ENCODE measurements at places on chromosomes 12 and 14.

DNA sequence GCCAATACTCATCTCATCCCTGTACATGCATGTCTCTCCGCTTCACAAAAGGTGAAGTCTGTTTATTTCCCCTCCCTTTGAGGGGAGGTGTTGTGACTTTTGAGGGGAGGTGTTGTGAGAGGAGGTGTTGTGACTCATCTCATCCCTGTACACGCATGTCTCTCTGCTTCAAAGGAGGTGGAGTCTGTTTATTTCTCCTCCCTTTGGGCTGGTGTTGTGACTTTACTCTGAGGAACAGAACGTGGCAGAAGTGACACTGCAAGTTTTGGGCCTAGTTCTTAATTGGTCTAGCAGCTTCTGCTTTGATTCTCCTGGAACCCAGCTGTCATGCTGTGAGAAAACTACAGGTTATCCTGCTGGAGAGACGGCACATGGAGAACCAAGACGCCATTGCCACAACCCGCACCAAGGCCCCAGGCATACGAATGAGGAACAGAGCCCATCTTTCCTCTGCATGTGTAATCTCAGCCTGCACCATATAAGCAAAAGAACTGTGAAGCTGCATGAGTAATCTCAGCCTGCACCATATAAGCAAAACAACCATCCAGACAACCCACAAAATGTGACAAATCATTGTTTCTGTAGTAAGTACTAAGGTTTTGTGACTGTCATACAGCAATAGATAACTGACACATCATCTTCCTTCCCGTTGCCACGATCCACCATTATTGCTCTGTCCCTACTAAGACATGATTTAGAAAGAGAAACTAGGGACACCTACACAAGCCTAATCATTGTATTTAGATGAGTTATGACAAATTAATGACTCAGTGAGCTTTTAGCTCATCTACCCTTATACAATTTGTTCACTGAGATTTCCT lies 30.0 kb downstream of the GALNT4 start:
- DNase-seq, result no peak

DNA sequence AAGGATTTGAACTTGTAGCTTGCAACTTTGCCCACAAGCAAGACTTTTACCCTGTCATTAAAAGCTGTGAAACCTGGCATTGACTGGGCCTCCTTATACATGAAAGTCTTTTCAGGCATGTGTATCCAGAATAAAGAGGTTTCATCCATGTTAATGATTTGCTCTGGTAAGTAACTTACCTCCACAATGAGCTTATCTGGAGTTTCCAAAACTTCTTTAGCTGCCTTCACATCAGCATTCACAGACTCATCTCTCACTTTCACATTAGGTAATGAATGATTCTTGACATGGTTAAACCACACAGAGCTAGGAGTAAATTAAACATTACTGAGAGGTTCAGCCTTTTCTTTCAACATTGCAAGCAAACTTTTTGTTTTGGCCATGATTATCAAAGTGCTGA lies 234.4 kb upstream of the CLEC14A start:
- DNase-seq, result no peak

DNA sequence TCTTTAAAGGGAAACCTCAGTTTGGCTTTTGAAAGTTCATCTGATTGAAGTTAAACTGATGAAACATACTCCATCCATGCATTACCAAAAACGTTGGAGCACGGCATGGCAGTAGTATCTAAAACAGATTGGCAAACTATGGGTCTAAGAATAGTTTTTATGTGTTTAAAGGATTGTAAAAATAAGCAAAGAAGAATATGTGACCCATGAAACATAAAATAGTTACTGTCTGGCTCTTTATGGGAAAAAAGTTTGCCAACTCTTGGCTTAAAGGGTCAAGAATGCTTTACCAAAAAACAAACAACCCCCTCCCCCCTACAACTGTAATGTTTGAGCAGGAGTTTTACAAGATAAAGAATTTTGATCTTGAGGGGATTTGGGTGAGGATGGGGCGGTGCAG lies 32.6 kb downstream of the TRAF3 start:
- no peak for DNase-seq

GRCh38 chr12:3578557-3578956 lies 87.6 kb downstream of the PRMT8 start:
- no peak for DNase-seq

GRCh38 chr14:51283402-51284085 lies 43.5 kb downstream of the TMX1 start:
- peak; percentile 77 for DNase-seq

DNA sequence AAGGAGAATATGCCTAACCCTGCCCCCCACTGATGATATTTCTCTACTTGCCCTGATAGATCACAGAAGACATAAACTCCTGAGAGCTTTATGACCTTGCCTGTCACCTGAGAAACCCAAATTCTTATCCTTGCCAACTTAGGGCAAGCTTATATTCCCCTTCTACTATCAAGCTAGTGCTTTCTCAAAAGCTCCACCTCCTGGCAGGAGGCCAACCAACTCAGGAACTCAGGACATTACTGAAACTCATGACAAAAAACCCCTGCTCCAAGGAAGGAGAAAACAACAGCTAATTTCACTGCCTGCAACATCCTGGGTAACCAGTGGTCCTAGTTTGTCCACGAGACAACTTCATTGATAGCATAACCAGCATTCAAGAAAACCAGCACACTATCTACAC lies 60.9 kb upstream of the FSCB start:
- no peak for DNase-seq

DNA sequence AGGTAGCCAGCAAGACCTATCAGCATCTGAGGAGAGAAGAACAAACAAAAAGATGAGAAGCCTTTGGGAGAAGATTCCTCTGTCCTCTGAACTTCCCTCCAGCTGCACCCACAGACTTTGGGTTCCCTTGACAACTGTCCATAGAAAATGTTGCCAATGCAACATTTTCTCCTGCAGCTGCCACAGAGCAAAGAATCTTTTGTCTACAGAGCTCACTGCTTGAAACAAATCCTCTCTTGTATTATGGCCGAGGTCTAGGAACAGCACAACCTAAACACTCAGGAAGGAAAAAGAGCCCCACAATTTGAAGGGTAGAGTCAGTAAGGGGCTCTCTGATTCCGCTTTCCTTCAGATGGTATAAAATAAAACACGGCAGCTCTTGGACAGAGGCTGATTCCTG lies 14.3 kb downstream of the POMT2 start:
- peak; percentile 91 for DNase-seq

GRCh38 chr12:50517421-50518048 lies 12.8 kb downstream of the DIP2B start:
- DNase-seq, result peak; percentile 45

GRCh38 chr12:106602076-106602475 lies 19.3 kb downstream of the RFX4 start:
- no peak for DNase-seq

GRCh38 chr12:121537814-121538698 lies 42.8 kb downstream of the KDM2B start:
- no peak for DNase-seq

GRCh38 chr12:13945641-13946040 lies 35.8 kb downstream of the GRIN2B start:
- DNase-seq, result no peak

DNA sequence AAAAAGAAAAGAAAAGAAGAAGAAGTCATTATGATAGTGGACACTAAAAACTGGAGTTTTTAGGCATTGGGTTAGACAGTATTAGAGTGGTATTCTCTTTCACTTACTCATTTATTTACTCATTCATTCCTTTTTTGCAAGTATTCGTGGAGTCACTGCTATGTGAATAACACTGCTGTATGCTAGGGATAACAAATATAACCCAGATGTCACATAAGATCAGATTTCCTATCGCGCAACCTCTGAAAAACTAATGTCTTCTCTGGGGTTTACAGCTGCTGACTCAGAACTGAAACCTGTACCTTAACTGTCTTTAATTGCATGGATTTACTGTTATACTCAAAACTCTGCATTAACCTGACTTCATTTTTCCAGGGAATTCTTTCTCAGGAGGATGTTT lies 353.7 kb downstream of the LRIG3 start:
- no peak for DNase-seq
